ENCODE measurements at places on chromosomes 7 and 10.

- no peak for DNase-seq
- H3K4me1 ChIP-seq, result no peaks in the 10 kb centered on the region
- no peaks in the 10 kb centered on the region for H3K27me3 ChIP-seq
- H3K36me3 ChIP-seq, result no peaks in the 10 kb centered on the region
Observed at GRCh38 chr7:40151504-40151903, 16.7 kb downstream of the SUGCT start.

DNA sequence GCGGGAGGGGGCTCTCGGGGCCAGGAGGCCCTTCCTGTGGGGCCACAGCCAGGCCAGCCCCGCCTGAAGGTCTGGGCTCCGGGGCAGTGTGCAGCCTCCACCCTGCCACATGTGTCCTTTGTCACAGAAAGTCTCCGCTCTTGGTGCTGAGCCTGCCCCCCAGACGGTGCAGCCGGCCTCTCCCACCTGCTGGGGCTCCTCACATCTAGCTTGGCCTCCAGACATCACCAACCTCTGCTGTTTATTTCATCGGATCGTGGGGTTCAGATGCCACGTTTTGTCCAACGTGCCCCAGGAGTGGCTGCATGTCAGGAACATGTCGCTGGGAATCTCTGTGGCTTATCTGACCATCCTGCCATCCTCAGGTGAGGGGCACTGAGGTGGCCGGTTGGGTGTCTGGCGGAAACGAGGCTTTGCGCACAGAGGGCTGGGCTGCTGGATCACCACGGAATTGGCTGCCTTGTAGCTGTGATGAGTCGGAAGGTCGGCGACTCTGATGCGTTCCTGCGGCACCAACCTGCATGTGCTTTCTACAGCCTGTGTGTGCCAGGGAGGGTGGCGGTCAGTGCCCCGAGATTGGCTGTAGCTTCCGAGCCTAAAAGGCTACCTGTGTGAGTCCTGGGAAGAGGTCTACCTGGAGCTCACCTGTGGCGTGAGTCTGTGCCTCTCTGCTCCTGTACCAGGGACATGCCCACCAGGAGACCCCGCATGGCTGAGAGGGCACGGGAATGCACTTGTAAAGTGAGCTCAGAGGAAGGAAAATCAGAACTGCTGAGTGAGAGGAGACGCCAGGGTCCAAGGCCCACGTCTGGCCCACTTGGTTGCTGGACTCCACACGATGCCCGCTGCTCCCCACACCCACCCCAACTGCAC lies 316.4 kb downstream of the DNAJB6 start:
- no peaks in the 10 kb centered on the region for H3K36me3 ChIP-seq
- DNase-seq, result no peak
- no peaks in the 10 kb centered on the region for H3K4me1 ChIP-seq
- H3K27ac ChIP-seq, result no peak overlapping the region
- peaks cover 3% of the 10 kb centered on the region for H3K27me3 ChIP-seq
- no peak overlapping the region for H3K4me3 ChIP-seq

DNA sequence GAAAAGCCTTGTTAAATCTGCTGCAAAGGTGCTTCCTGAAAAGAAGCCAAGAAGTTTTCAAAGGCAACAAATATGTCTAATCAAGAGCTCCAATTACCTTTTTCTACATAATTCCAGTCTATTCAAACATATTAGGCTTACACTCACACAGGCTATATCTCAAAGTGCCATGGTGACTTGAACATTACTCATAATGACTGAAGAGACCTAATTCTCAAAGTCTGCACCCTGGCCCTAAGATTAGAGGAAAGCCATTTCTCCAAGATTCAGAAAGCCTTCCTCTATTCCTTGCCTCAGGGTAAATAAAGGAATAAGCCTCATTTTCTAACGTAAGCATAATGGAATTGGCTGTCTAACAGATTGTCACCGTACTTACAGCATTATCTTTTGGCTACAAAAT lies 78.3 kb upstream of the THSD7A start:
- no peaks in the 10 kb centered on the region for H3K4me1 ChIP-seq
- H3K36me3 ChIP-seq, result no peaks in the 10 kb centered on the region
- no peak overlapping the region for H3K4me3 ChIP-seq
- no peak for DNase-seq
- no peak overlapping the region for H3K27ac ChIP-seq
- no peaks in the 10 kb centered on the region for H3K27me3 ChIP-seq

DNA sequence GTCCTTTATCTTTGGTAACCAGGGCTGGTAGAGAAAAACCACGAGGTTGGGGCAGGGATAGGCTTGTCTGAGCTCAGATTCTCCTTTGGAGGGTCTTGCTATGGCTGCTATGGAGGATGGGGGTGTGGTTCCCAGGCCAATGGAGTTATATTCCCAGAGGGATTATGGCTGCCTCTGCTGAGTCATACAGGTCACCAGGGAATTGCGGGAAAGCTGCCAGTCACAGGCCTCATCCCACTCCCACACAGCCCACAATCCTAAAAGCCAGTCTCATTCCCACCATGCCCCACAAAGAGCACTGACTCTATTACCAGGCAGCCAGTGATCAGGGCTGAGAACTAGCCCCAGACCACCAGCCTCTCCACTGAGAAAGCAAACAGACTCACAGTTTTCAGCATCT lies 316.6 kb upstream of the TMEM229A start:
- no peaks in the 10 kb centered on the region for H3K27me3 ChIP-seq
- no peak overlapping the region for H3K4me3 ChIP-seq
- DNase-seq, result no peak
- no peak overlapping the region for H3K27ac ChIP-seq
- no peaks in the 10 kb centered on the region for H3K36me3 ChIP-seq

- no peak overlapping the region for H3K4me3 ChIP-seq
- H3K27me3 ChIP-seq, result no peaks in the 10 kb centered on the region
- H3K27ac ChIP-seq, result no peak overlapping the region
- DNase-seq, result no peak
Observed at GRCh38 chr10:108684431-108684830, 1238.9 kb downstream of the XPNPEP1 start.

DNA sequence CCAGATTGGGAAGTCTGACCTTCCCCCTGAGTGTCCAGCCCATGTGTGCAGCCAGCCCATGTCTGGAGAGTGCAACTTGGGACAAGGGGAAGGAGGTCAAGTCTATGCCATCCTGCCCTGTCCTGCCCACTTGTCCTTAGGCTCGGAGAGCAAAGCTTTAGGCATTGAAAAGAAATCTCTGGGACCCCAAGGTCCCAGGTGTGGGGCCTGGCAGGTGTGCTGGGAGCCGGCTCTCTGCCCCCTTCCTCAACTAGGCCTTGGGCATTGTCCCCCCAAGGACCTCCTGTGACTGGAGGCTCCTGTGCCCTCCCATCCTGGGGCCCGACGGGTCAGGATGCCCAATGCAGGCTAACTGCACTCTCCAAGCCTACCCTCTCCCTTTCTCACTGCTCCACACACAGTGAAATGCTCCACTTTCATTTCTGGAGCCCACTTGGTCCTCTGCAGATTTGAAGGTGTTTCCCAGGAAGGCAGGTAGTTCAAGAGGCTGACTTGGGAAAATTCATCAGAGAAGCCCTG lies 124.7 kb downstream of the PTPN20 start:
- H3K36me3 ChIP-seq, result no peaks in the 10 kb centered on the region
- no peak for DNase-seq
- H3K4me1 ChIP-seq, result peaks cover 9% of the 10 kb centered on the region
- H3K4me3 ChIP-seq, result no peak overlapping the region
- no peak overlapping the region for H3K27ac ChIP-seq

Data from heart right ventricle (tissue), 16 donors.